KG1 (cell line): ENCODE measurements at places on chromosomes 1 and 21.

DNA sequence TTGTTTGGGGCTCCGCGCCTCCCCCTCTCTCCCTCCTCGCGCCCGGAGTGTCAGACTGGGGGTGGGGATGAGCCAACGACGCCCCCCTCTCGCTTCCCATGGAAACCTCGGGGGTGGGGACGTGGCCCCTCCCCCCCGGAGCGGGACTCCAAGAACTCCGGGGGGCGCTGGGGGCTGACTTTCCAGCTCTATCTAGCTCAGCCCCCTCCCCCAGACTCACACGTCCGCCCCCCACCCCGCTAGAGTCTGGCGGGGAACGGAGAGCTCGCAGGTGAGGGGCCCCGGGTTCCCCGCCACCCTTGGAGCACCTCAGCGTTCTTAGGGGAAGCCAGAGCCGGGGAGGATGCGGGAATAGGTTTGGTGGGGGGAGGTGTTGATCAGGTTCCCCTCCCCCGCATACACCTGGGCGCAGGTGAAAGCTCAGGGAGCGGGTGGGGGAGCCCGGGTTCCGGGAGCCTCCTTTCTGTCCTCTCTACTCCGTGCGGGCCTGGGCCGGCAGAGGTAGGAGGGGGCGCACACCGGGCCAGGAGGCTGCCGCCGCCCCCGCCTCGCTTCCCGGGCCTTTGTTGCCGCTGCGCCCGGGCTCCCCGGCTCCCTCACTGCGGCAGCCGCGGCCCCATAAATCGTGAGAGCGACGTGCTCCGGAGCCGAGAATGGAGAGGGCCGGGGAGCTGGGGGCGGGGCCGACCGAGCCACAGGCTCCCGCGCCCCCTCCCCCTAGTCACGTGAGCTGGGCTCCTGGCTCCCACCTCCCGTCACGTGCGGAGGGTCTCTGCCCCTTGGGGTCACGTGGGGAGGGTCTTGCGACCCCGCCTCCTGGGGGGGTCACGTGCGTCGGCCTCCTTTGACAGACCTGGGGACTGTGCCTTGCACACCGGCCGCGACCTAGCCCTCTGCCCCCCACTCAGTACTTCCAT lies 1.9 kb downstream of the EFNA3 start:
- DNase-seq, result no peak

DNA sequence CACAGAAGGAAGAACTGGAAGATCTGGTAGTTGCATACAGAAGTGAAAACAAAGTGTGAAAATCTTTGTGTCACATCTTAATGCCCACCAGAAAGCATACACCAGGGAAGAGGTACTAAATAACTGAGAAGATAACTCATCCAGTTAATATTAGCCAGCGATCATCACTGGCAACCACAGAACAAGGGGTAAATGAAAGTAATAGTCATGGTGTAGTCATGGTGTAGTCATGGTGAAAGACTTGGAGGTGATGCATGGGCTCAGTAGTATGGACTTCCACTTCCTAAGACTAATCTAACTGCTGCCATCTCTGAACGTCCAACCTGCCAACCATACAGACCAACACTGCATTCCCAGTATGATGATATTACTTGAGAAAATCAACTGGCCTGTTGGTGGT lies 481.2 kb upstream of the NR5A2 start:
- DNase-seq, result no peak

GRCh38 chr1:16010837-16011236 lies 6.8 kb downstream of the SRARP start:
- DNase-seq, result no peak

GRCh38 chr1:204417074-204417997 lies 5.7 kb upstream of the PPP1R15B start:
- DNase-seq, result peak; percentile 11

DNA sequence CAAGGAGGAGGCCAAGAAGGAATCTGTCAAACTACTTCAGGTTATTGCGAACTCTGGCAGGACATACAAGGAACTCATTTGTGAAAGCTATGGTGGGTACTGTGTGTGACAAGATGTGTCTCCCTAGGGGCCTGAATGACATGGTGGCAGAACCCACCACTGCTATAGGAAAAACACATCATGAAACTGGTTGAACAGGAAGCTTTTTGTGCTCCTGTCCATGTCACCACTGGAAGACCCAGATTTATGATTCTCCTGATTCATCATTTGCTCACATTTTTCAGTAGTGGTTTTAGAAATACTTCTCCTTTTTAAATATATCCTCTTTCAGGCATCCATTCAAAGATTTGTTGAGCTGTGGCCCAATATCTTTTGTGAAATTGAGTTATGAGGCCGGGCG lies 23.6 kb downstream of the ARMH1 start:
- no peak for DNase-seq

DNA sequence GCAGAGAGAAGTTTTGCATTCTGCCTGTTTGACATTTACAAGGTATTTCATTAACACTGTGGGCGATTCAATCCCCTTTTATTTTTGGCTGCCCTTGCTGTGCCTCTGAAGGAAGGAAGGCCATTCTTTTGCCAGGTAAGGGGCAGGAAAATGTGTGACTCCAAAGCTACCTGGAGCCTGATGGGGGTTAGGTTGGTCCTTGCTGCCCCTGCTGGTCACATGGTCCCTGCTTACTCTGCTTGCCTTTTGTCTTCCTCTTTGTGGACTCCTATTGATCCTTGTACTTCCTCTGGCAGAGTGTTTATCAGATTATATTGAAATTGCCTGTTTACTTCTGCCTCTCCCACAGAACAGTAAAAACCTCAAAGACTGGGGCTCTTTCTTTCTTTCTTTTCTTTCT lies 65.7 kb downstream of the ST6GALNAC3 start:
- no peak for DNase-seq
